Mesothelial cell of epicardium (in vitro differentiated cells): ENCODE measurements at places on chromosomes 12 and 14. TPM values are rescaled to one million over a fixed set of nuclear protein-coding genes. Genes with fewer than 3 reads are reported as not detected.

The SPRING1 gene
- 34.3 to 36.2 TPM (median 35.8 TPM) in 3 replicates for total RNA-seq

DNA sequence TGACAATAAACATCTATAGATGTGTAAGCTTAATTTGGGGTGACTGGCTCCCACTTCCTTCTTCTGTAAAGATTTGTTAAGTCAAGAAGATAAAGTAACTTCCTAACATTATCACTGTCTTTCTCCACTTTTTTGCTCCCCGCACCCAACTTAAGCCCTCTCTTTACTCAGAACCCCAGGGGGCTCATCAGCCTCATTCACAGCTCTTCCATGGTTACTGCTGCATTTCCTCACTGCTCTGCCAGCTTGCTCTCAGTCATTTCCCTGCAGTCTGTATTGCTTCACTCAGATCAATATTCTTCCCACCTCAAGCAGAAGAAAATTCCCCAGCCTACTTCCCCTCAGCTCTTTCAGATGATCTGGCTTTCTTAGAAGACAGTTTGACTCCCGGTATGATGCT, 102.0 kb downstream of the PIK3C2G start:
- DNase-seq = no peak

DNA sequence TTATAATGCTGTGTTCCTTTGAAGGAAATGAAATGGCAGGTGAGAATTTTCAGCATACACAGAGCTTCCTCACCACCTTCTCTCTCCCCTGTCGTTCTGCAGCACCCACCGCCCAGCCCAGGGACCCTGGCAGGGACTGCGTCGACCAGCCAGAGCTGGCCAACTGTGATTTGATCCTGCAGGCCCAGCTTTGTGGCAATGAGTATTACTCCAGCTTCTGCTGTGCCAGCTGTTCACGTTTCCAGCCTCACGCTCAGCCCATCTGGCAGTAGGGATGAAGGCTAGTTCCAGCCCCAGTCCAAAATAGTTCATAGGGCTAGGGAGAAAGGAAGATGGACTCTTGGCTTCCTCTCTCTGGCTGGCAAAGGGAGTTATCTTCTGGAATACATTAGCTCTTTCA, 35.1 kb downstream of the PAPLN start:
- DNase-seq = no peak

The AICDA gene
- not detected in 3 replicates for total RNA-seq

The OR10G3 gene
- total RNA-seq = not detected in 3 replicates

DNA sequence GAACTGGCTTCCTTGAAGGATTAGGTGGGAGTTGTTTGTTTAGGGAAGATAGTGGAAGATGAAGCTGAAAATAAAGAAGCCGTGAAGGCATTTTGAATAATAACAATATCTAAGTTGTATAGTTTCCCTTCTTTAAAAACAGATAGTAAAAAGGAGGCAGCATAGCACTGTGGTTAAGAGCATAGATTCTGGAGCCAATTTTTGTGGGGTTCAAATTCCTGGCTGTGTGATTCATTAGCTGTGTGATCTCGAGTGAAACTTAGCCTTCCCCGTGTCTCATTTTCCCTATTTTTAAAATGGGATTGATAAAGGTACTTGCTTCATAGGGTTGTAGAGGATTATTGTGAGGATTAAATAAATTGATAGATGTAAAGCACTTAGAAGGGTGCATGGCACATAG, 104.5 kb downstream of the MYRFL start:
- no peak for DNase-seq

The AQP2 gene
- total RNA-seq = not detected in 3 replicates

- no peak for DNase-seq
Observed at GRCh38 chr14:72443991-72444441, 449.9 kb downstream of the DPF3 start.

GRCh38 chr14:25308244-25308643, 258.3 kb upstream of the STXBP6 start:
- no peak for DNase-seq

The KRT83 gene
- total RNA-seq = not detected in 3 replicates

- no peak for DNase-seq
Observed at GRCh38 chr12:92122941-92123779, 22.5 kb downstream of the BTG1 start.

The MIP gene
- total RNA-seq = not detected in 3 replicates

The PLA2G1B gene
- total RNA-seq = not detected in 3 replicates

DNA sequence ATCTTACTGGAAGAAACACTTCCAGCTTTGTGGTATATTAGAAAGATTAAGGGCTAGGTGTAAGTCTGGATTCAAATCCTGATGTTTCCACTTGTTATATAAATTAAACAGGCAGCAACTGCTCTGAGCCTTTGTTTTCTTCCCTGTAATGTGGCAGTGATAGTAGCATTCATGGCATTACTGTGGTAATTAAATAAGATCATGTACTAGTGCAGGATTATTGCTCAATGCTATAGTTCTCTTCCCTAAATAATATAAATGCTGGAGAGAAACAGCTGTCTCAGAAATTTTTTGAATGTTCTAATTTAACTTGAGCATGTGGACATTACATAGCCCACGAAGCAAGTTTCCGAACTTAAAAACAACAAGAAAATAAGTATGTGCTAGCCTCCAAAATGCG, 5.4 kb downstream of the TMEM117 start:
- no peak for DNase-seq

- DNase-seq = peak; percentile 55
Observed at GRCh38 chr12:52121824-52122539, 42.5 kb downstream of the SMIM41 start.

GRCh38 chr12:132686825-132687210, 324 bp downstream of the POLE start:
- peak; percentile 45 for DNase-seq

The TSHR gene
- total RNA-seq = not detected in 3 replicates

DNA sequence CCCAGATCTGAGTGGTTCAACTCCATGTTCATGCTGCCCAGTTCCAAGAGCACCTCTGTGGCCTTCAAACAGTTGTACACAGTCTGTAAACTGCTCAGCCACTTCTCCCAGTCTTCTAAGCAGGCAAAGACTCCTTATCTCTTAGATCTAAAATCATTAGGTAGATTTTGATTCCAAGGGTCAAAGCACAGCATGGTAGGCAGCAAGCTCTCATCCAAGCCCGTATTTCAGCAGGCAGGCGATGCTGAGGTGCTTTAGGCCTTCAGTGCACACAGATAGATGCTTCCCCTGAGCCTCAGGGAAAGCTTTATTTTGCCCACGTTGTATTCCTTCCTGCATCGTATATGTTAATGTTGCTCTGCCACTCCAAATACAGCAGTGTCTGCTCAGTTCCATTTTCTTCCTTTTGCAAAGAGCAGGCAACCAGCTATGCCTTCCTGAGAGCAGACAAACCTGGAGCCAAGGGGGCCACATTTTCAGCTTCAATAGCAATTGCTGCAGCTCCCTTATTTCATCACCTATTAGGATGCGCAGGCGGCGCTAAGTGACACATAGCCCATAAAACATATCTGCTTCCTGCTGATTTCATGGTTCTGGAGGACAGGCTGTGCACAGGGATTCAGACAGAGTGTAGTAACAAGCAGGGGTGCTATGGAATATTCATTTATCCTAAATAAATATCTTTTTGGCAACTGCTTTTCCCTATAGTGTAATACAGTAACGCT, 67.5 kb downstream of the ETV6 start:
- no peak for DNase-seq

The CLEC4C gene
- total RNA-seq = not detected in 3 replicates

GRCh38 chr14:105148604-105149145, 19.9 kb downstream of the JAG2 start:
- no peak for DNase-seq

DNA sequence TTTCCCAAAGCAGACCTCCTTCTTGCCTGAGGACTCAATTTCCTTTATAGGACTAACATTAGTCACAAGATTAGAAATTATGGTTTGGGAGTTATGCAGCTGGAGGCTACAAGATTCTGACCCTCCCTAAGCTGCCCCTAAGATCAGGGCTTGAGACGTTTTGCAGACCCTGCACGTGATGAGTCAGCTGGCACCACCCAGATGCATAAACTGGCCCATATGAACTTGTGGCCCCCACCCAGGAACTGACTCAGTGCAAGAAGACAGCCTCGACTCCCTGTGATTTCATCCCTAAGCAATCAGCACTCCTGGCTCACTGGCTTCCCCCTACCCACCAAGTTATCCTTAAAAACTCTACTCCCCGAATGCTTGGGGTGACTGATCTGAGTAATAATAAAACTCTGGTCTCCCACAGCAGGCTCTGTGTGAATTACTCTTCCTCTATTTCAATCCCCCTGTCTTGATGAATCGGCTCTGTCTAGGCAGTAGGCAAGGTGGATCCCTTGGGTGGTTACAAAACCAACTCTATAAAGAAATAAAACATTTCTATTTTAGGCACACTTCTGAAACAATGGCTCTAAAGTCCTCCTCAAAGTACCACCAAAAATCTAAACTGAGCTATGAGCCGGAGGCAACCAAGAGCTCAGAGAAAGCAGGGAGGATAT, 233.4 kb downstream of the TMEM132D start:
- DNase-seq = no peak

DNA sequence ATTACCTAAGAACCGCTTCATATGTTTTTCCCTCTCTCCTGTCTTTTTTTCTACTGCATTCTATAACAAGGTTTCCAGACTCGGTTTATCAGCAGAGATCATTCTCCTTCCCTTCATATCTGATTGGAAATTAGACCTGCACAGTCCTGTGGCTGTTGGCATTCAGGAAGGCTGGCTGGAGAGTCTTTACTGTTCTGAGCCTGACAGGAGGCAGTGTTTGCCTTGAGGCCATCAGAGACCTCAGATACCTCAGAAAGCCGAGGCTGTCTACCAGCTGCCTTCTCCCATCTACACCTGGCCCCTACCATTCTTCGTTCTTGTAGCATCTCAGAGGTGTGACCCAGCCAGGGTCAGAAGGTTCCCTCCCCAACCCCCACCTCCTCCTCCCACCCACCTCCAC, 182.0 kb downstream of the CAND1 start:
- no peak for DNase-seq

- no peak for DNase-seq
Observed at GRCh38 chr14:101498526-101498860, 62.8 kb upstream of the DIO3 start.

The TEX52 gene
- not detected in 3 replicates for total RNA-seq

The PELI2 gene
- 6.7 to 10.0 TPM (median 8.5 TPM) in 3 replicates for total RNA-seq

The FAM181A gene
- total RNA-seq = not detected in 3 replicates

The NANOG gene
- total RNA-seq = 0.32 to 0.58 TPM (median 0.42 TPM) in 3 replicates

The KCNJ8 gene
- total RNA-seq = 2.9 to 3.9 TPM (median 3.6 TPM) in 3 replicates

- DNase-seq = no peak
Observed at GRCh38 chr14:67553547-67553946, 20.5 kb downstream of the PLEKHH1 start.

The DEGS2 gene
- 1.5 to 2.1 TPM (median 1.6 TPM) in 3 replicates for total RNA-seq

DNA sequence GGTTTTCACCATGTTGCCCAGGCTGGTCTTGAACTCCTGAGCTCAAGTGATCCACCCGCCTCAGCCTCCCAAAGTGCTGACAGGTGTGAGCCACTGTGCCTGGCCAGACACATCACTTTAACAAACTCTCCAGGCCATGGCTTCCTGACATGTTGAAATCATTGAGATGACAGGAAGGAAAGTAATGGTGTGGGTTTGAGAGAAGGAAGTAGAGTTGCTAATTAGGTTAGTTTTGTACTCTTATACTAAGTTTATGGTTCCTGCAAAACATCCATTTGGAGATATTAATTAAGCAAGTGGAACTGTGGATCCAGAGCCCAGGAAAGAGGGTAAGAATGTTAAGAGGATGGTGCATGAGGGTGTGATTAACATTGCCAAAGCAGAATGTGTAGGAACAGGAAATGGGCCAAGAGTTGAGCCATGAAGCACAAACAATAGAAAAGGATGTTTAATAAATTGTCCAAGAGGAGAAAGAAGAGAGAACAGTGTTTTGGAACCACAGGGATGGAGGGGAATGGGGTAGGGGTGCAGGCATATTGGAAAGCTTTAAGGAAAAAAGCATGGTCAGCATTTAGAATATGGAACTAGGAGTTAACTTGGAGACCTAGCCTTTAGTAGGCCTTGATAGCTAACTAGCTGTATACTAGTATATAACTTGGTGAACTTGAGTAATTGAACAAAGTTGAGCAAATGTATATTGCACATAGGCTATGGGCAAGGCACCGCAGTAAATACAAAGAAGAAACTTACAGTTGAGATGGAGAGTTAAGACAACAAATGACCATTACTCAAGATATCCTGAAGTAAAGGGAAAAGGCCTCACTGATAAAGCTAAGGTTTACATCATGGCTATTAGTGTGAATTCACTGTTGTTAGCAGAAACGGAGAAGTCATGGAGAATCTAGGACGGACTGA, 91.3 kb upstream of the DNM1L start:
- no peak for DNase-seq

DNA sequence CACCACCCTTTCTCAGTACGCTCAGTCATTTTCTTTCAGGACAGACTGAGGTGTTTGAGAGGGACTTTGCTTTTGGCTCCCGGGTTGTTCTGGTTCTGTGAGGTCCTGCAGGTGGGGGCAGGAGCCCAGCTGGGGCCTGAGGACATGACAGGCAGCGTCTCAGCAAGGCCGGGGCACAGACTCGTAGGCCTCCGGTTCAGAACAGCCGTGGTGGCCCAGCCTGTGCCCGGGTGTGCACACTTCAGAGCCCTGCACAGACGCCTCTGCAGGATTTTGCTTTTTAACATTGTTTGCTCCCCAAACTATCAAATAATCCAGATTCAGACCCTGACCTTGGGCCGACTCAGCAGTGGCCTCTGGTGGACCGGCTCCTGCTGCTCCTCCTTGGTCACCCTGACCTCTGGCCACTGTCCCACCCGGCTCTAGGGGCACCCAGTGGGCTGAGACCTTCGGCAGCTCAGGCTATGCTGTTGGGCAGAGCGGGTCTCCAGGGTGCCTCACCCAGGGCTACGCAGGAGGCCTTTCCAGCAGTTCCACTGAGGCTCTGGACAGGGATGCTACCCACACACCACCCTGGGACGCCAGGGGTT, 65.2 kb downstream of the ADGRD1 start:
- DNase-seq = no peak

The TMEM179 gene
- total RNA-seq = 5.9 to 7.3 TPM (median 6.0 TPM) in 3 replicates

The SLC6A12 gene
- total RNA-seq = 0.29 TPM in 2 of 3 replicates, not detected in the other

DNA sequence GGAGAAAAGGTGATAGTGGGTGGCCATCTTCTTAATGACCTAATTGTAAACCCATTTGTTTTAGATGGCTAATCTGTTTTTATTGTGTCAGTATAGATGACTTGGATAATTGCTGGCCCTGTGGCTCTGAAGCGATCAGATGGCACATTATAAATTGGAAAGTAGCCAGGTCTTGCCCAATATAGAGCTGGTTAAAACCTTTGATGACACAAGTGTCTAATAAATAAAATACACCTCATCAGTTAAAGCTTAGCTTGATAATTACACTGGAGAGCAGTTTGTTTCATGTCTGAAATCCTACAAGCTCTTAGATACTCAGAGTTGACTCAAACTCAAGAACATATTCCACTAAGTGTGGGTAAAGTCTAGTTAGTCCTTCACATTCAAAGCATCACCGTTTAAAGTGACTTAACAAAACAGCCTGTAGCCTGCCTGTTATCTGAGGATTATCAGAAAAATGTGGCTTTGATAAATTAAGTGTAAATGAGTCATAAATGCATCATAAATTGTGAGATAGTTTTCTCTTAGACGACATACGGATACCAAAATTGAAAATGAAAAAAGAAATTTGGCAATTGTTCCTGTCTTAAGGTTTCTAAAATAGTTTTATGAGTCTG, 280.9 kb downstream of the LRIG3 start:
- DNase-seq = no peak
